ENCODE measurements at places on chromosomes 6 and 20. TPM values are rescaled to one million over a fixed set of nuclear protein-coding genes. Genes with fewer than 3 reads are reported as not detected.

Gene HLA-DOA
- total RNA-seq = 2.5 TPM

Gene MOG
- not detected for total RNA-seq

Gene PRL
- 0.48 TPM for total RNA-seq

DNA sequence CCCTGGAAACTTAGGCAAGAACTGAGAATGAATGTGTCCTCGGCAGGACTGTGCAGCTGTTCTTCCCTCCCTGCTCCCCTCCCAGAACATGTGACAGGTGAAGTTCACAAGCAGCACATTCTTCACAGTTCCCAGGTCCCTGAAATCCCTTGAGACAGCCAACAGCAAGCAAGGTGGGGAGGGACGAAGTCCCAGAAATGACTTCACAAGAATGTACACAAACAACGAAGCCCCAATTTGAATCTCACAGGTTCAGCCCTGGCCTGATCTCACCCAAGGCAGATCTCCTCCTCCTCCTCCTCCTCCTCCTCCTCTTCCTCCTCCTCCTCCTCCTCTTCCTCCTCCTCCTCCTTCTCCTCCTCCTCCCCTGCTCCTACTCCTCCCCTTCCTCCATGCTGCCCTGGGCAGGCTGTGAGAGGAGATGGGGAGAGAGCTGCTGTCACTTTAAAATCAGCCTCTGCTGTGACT lies 32.4 kb downstream of the WRNIP1 start:
- no peaks in the 10 kb centered on the region for H3K27me3 ChIP-seq
- DNase-seq = no peak
- no peaks in the 10 kb centered on the region for H3K36me3 ChIP-seq
- peaks cover 17% of the 10 kb centered on the region for H3K4me1 ChIP-seq
- peak overlapping the region; percentile 7 for H3K4me3 ChIP-seq

- H3K4me1 ChIP-seq = peaks cover 15% of the 10 kb centered on the region
- H3K27ac ChIP-seq = no peak overlapping the region
- H3K27me3 ChIP-seq = peaks cover 6% of the 10 kb centered on the region
- H3K36me3 ChIP-seq = no peaks in the 10 kb centered on the region
- H3K4me3 ChIP-seq = no peak overlapping the region
Observed at GRCh38 chr20:47927385-47927851, 142.1 kb upstream of the SULF2 start.

DNA sequence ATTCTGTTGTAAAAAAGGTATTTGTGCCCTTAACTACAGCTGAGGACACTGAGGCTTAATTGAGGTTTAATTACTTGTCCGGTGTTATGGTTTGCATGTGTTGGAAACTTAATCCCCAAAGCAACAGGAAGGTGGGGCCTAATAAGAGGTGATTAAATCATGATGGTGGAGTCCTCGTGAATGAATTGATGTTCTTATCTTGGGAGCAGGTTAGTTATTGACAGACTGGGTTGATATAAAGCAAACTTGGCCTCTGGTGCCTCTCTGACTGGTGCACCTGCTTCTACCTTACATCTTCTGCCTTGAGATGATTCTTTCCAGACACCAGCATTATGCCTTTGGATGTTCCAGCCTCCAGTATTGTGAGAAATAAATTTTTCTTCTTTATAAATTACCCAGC lies 306.5 kb upstream of the HS3ST5 start:
- H3K27ac ChIP-seq = no peak overlapping the region
- no peaks in the 10 kb centered on the region for H3K4me1 ChIP-seq
- H3K36me3 ChIP-seq = no peaks in the 10 kb centered on the region
- no peak overlapping the region for H3K4me3 ChIP-seq

DNA sequence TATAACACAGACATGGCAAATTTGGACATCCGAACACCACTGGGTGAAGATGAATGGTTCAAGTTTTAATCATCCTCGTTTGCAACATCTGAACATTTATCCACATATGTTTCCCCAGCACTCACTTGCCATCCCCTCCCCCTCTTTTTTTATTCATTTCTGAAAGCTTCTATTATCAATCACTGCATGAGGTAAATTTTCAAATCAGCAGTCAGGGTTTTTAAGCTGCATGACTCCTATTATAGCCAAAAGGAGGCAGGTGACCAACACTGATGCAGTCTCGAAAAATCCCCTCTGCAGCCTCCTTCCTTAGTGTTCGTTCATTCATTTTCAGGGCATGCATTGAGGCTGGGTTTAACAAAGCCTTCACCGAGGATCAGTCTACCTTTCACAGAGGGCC lies 530.8 kb upstream of the JARID2 start:
- no peak overlapping the region for H3K4me3 ChIP-seq
- peaks cover 4% of the 10 kb centered on the region for H3K36me3 ChIP-seq
- no peak for DNase-seq
- H3K27me3 ChIP-seq = peaks cover 4% of the 10 kb centered on the region
